Left lung (tissue), 14 donors: ENCODE measurements at places on chromosomes 3 and 15. TPM values are rescaled to one million over a fixed set of nuclear protein-coding genes. Genes with fewer than 3 reads are reported as not detected.

- no peak for DNase-seq
Observed at GRCh38 chr3:122923611-122924010, 104.0 kb downstream of the SEMA5B start.

DNA sequence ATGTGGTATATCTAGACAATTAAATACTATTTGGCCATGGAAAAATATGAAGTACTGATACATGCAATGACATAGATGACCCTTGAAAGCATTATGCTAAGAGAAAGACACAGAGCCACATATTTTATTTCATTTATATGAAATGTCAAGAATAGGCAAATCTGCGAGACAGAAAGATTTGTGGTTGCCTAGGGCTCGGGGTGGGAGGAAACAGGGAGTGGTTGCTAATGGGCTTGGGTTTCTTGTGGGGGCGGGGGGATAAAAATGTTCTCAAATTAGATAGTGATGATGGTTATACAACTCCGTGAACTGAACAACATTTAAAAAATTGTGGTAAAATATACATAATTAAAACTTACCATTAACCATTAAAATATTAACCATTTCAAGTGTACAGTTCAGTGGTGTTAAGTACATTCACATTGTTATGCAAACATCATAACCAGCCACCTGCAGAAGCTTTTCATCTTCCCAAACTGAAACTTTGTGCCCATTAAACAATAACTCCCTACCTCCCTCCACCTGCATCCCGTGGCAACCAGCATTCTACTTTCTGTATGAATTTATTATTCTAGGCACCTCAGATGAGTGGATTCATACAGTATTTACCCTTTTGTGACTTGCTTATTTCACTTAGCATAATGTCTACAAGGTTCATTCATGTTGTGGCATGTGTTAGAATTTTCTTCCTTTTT, 24.3 kb upstream of the ANP32A start:
- DNase-seq = no peak

The ANKRD34C gene
- polyA plus RNA-seq = not detected

The TSEN2 gene
- polyA plus RNA-seq = 26.2 TPM

The ITIH1 gene
- polyA plus RNA-seq = not detected

The GPR27 gene
- 3.0 TPM for polyA plus RNA-seq
